Mammary microvascular endothelial cell (primary cell): ENCODE measurements at places on chromosomes 5 and 9. TPM values are rescaled to one million over a fixed set of nuclear protein-coding genes. Genes with fewer than 3 reads are reported as not detected.

The CMYA5 gene
- total RNA-seq = under 0.01 TPM in 2 replicates

The CDH6 gene
- total RNA-seq = 0.05 and 0.20 TPM in 2 replicates

The RNF180 gene
- total RNA-seq = 3.5 and 5.7 TPM in 2 replicates

The LRRC19 gene
- not detected in 2 replicates for total RNA-seq

The COL27A1 gene
- 4.7 and 5.5 TPM in 2 replicates for total RNA-seq
